ENCODE measurements at places on chromosomes 1 and 21. TPM values are rescaled to one million over a fixed set of nuclear protein-coding genes. Genes with fewer than 3 reads are reported as not detected.

GRCh38 chr1:4301007-4301406 is 353.4 kb upstream of the AJAP1 start:
- peaks cover 41% of the 10 kb centered on the region for H3K27me3 ChIP-seq
- no peak overlapping the region for H3K27ac ChIP-seq
- H3K36me3 ChIP-seq = no peaks in the 10 kb centered on the region
- H3K4me1 ChIP-seq = no peaks in the 10 kb centered on the region

DNA sequence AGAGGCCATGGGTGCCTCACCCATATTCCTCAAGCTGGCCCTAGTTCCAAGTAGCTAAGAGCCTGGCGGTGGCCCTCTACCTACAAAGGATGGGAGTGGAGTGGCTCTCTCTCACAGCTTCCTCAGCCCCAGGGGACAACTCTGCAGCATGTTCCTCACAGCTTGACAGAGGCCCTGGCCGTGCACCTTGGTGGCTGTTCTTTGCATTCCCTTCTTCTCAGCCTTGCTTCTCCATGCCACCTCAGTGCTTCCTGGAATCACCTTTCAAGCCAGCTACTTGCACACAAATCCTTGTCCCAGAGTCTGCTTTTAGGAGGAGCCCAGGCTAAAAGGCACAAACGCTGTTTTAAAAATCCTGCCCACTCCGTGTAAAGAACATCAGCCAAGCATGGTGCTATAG is 69.0 kb upstream of the DIRAS3 start:
- no peaks in the 10 kb centered on the region for H3K27me3 ChIP-seq
- peaks cover 15% of the 10 kb centered on the region for H3K36me3 ChIP-seq
- H3K4me1 ChIP-seq = peaks cover 26% of the 10 kb centered on the region

The CSMD2 gene
- total RNA-seq = 0.26 TPM

DNA sequence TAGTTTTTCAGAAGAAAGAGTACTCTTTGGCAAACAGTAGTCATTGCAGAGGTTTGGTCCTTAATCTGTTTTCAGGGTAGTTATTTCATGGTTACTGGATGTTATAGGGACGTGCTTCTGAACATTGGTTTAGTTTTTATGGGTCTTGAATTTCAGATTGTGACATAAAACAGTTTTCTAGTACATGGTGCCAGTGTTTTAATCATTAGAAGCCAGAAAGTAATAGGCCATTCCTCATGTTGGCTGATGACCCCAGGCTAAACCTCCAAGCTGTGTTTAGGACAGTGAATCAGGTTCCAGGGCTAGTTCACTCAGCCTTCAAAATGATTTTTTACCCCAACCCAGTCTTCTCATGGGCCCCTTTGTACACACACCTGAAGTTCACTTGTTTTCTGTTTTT is 73.3 kb downstream of the OLFML2B start:
- no peaks in the 10 kb centered on the region for H3K36me3 ChIP-seq
- H3K4me1 ChIP-seq = peaks cover 30% of the 10 kb centered on the region

The F11R gene
- total RNA-seq = 16.1 TPM

The ANKRD45 gene
- total RNA-seq = not detected

The UQCRHL gene
- 1.2 TPM for total RNA-seq

DNA sequence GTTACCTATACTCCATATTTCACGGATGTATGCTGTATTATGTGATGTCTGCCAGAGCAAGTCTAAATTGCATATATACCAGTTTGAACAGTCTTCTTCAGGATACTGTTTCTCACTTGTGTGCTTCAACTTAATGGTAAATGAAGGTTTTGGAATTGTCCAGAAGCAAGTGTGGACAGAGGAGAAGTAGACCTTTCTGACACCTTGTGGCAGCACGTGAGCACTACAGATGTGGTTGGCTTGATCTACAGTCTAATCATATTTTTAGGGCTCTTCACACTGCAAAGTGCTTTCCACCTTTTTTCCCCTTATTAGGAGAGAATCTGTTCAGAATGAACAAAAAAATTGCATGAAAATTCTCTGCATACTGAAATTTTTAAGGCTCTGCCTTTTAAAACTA is 10.9 kb downstream of the MORC3 start:
- H3K36me3 ChIP-seq = no peaks in the 10 kb centered on the region
- H3K4me3 ChIP-seq = no peak overlapping the region
- no peak for DNase-seq
- H3K4me1 ChIP-seq = peaks cover 66% of the 10 kb centered on the region
- H3K27ac ChIP-seq = peak overlapping the region; percentile 12

- H3K36me3 ChIP-seq = no peaks in the 10 kb centered on the region
- no peak overlapping the region for H3K27ac ChIP-seq
- H3K4me3 ChIP-seq = no peak overlapping the region
- H3K4me1 ChIP-seq = no peaks in the 10 kb centered on the region
- no peak for DNase-seq
Measured at GRCh38 chr1:62407398-62408009, 29.3 kb upstream of the USP1 start.

DNA sequence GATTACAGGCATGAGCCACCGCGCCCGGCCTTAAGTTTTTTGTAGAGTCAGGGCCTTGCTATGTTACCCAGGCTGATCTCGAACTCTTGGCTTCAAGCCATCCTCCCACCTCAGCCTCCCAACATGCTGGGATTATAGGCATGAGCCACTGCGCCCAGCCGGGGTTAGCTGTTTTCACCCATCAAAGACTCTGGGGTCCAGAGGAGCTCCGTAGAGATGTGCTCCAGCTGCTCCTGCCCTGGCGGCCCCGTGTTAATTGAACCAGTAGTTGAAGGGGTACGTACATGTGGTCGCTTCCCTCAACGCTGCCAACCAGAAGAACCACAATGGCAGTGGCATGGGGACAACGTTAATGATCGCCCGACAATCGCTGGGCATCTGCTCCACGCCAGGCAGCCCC is 72.0 kb downstream of the NPHP4 start:
- no peak for DNase-seq
- no peak overlapping the region for H3K27ac ChIP-seq
- H3K36me3 ChIP-seq = no peaks in the 10 kb centered on the region
- no peak overlapping the region for H3K4me3 ChIP-seq

- DNase-seq = peak; percentile 55
- H3K27me3 ChIP-seq = no peaks in the 10 kb centered on the region
- H3K4me3 ChIP-seq = no peak overlapping the region
- H3K4me1 ChIP-seq = peaks cover 3% of the 10 kb centered on the region
- H3K36me3 ChIP-seq = no peaks in the 10 kb centered on the region
Measured at GRCh38 chr1:59428828-59429227, 131.9 kb downstream of the FGGY start.

GRCh38 chr1:202167708-202168415 is 7.5 kb upstream of the PTPN7 start:
- H3K4me3 ChIP-seq = no peak overlapping the region
- H3K27me3 ChIP-seq = peaks cover 4% of the 10 kb centered on the region
- H3K27ac ChIP-seq = no peak overlapping the region
- H3K4me1 ChIP-seq = peaks cover 11% of the 10 kb centered on the region

DNA sequence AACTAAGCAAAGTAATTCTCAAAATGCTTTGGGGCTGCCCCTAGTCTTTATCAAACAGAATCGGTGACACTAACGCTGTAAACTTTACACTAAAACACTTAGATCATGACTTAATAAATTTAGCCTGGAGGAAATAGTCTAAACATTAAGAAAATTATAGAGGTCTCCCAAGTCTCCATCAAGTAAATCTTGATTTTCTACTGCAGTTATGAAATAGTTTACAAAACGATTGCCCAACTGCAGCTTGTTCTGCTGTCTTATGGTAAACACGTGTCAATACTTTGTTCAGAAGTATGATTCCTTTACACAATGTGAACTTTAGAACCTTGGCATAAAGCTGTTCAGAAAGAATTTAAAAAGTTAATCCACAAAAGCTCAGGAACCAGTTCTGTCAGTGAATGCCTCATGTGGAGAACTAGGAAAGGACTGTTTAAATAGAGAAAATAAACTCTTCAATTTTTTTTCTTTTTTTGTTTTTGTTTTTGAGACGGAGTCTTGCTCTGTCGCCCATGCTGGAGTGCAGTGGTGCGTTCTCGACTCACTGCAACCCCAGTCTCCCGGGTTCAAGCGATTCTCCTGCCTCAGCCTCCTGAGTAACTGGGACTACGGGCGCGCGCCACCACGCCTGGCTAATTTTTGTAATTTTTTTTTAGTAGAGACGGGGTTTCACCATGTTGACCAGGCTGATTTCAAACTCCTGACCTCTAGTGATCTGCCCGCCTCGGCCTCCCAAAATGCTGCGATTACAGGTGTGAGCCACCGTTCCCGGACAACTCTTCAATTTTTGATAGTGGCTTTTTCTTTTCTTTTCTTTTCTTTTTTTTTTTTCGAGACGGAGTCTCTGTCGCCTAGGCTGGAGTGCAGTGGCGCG is 1.6 kb downstream of the DDI2 start:
- H3K36me3 ChIP-seq = no peaks in the 10 kb centered on the region
- peak overlapping the region; percentile 68 for H3K4me3 ChIP-seq
- H3K27me3 ChIP-seq = no peaks in the 10 kb centered on the region
- DNase-seq = no peak
- peak overlapping the region; percentile 96 for H3K27ac ChIP-seq

- DNase-seq = no peak
- no peak overlapping the region for H3K4me3 ChIP-seq
- no peaks in the 10 kb centered on the region for H3K27me3 ChIP-seq
- no peaks in the 10 kb centered on the region for H3K4me1 ChIP-seq
- no peaks in the 10 kb centered on the region for H3K36me3 ChIP-seq
- H3K27ac ChIP-seq = no peak overlapping the region
Measured at GRCh38 chr1:180670681-180671080, 38.9 kb downstream of the XPR1 start.

- peaks cover 37% of the 10 kb centered on the region for H3K27me3 ChIP-seq
- no peaks in the 10 kb centered on the region for H3K36me3 ChIP-seq
- no peak overlapping the region for H3K27ac ChIP-seq
- H3K4me1 ChIP-seq = peaks cover 6% of the 10 kb centered on the region
Measured at GRCh38 chr1:27935721-27936120, 921 bp downstream of the SMPDL3B start.

GRCh38 chr1:8816264-8816663 is 1.2 kb downstream of the RERE start:
- H3K27ac ChIP-seq = peak overlapping the region; percentile 97
- DNase-seq = no peak
- no peaks in the 10 kb centered on the region for H3K27me3 ChIP-seq
- peaks cover 38% of the 10 kb centered on the region for H3K4me1 ChIP-seq
- H3K4me3 ChIP-seq = peak overlapping the region; percentile 89
- H3K36me3 ChIP-seq = no peaks in the 10 kb centered on the region

The APOBEC4 gene
- total RNA-seq = not detected

- H3K27ac ChIP-seq = no peak overlapping the region
- peaks cover 11% of the 10 kb centered on the region for H3K4me1 ChIP-seq
- H3K36me3 ChIP-seq = no peaks in the 10 kb centered on the region
- peak; percentile 24 for DNase-seq
- H3K27me3 ChIP-seq = no peaks in the 10 kb centered on the region
Measured at GRCh38 chr1:41621256-41621655, 136.8 kb upstream of the EDN2 start.

DNA sequence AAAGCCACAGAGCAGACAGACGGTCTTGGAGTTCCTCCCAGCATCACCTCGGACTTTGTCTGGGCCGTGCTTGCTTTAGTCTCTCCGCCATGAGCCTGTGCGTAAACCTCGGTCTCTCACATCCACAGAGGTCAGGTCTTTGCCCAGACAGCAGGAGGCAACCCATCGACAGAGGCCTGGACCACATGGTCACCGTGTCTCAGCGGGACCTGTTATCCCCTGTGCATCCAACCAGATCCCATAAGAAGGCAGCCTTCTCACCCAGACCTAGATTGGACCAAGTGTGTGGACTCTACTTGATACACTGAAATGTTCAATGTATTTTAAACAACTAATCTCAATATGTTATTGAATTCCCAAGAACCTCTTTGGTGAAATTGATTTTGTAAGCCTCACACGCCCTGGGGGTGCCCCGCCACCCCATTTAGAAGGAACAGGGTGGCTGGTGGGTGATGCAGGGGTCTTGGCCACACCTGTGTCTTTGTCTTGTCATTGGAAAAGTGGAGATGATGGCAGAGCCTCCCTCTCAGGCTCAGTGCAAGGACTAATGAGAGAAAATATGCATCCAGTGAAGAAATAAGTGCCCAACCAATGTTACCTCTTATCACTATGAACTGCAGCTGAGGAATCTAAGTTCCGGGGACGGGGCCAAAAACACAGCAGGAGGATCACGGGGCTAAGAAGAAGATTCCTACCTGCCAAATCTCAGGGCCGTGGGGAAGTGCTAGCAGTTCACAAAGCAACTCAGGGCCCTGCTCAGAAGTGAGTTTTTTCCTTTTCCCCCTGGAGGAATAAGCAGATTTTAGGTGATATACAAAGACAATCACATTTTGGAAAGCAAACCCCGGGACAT is 101.6 kb upstream of the BACE2 start:
- H3K27ac ChIP-seq = no peak overlapping the region
- H3K4me3 ChIP-seq = no peak overlapping the region
- peaks cover 8% of the 10 kb centered on the region for H3K4me1 ChIP-seq
